ENCODE measurements at places on chromosomes 16 and 17.

DNA sequence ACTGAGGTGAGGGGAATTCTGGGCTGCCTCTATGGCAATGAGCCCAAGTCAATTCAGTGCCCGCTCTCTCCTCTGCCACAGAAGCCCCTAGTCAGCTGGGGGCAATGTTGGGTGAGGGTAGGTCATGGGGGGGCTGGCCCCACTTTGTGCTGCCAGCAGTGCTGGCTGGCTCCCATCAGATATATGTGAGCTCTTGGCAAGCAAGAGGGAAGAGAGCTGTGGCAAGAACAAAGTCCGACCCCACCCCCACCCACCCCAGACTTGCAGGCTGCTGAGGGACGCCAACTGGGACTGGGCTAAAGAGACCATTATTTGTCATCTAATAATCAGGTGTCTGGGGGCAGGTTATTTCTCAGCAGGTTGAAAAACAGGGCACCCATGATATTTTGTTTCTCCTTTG, 89.4 kb downstream of the YPEL2 start:
- no peak for DNase-seq

GRCh38 chr16:14369734-14370598, 260.1 kb downstream of the PARN start:
- no peak for DNase-seq

DNA sequence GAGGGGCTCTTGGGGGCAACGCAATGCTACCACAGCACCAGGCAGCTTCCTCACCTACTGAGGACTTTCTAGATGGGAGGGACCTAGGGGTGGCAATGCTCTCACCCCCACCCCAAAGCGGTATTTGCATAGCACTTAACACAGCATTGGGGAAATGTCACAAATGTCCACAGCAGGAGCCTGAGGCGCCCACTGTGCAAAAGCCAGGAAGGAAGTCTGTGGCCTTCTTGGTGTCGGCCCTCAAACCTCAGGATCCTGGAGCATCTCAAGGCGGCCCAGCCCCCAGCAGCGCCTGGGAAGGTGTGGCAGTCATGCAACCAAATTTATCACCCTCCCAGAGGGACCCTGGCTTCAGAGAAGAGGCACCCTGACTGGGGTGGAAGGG, 45.3 kb downstream of the WNT3 start:
- DNase-seq: no peak

- no peak for DNase-seq
Observed at GRCh38 chr16:83939266-83939855, 13.7 kb upstream of the OSGIN1 start.

- DNase-seq: no peak
Observed at GRCh38 chr17:50884439-50885311, 18.5 kb upstream of the TOB1 start.

DNA sequence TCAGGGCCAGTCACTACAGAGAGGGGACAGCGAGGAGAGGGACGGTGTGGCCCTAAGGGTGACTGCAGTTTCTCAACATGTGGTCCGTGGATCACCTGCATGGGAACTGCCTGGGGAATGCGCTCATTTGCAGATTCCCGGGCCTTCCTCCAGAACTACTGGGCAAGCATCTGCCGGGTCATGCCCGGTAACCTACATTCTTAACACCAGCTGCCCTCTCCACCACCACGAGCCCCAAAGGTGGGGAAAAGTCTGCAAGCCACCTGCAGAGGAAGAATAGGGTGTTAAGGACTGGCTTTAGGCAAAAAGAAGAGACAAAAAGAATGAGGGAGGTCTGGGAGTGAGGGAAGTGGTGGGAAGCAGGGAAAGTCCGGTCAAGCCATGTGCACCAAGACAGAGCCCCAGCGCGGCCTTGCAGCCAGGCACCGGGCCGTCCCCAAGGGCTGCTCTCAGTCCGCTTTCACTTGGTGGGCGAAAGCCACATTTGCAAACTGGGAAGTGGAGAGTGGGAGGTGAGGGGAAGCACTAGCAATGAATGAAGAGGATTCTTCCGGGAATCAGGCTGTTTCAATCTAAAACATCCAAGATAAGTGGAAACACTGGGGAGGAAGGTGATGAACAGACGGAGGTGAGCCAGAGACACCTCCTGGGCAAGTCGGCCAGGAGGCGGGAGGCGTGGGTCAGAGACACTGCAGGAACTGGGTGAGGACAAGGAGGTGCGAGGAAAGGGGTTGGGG, 70.3 kb downstream of the N4BP1 start:
- DNase-seq: no peak

DNA sequence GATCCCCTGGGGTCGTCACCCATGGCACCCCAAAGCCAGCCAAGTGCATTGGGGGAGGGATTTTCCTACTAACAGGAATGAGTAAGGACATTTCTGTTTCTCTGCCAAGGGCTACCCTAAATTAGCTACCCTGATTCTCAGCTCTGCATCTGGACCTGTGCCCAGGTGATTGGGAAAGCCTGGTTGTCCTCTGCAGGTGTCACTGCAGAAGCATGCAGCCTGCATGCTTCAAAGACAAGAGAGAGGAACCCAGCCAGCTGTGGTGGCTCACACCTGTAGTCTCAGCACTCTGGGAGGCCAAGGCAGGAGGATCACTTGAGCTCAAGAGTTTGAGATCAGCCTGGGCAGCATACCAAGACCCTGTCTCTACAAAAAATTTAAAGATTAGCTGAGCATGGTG, 19.6 kb downstream of the BEAN1 start:
- DNase-seq: no peak

All from GM20000 (cell line).